ENCODE measurements at places on chromosomes 3 and 15. TPM values are rescaled to one million over a fixed set of nuclear protein-coding genes. Genes with fewer than 3 reads are reported as not detected.

Gene C3orf22
- total RNA-seq, result not detected

Gene EHHADH
- 2.4 TPM for total RNA-seq

Gene RAB7A
- 58.9 TPM for total RNA-seq

Gene UROC1
- not detected for total RNA-seq

Gene CLEC3B
- total RNA-seq, result not detected
